T-helper 1 cell (primary cell): ENCODE measurements at places on chromosomes 5 and 9.

DNA sequence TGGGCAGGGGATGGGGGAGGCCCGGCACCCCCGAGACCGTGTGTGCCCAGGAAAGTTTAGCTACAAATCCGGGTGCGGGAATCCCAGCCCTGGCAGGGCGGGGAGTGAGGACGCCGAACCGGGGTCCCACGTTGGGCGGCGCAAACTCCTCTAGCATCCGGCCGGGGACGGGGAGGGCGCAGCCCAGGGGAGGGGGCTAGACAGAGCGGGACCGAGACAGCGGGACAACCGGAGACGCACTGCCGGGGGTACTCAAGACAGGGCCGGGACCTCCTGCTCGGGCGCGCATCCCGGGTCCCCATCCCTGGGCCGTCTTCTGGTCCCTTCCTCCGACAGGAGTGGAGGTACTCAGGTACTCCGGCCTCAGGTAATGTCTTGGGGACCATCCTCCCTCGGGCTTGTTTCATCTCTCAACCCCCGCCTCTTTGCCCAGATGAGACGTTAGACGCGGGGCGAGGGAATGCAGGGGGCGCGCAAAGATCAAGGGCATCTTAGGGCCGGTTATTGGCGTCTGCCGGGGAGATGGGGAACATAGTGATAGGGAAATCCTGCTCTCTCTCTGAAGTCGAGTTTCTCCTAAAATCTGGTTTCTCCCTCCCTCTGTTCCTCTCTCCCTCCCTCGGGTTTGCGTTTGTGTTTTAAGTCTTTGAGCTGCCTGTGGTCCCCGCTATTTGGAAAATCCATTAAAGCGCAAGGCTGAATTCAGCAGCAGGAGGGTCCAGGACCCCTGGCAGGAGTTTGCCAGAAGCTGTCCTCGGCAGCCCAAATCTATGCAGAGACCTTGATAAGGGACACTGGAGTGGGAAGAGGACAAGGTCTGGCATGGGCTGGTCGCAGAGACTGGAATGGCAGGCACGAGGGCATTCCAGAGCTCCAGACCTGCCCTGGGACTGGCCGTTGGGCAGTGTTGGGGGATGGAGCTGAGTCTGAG lies 815 bp downstream of the PDZD2 start:
- no peak for DNase-seq

- no peak for DNase-seq
Observed at GRCh38 chr5:135737701-135738563, 96.5 kb upstream of the SLC25A48 start.

DNA sequence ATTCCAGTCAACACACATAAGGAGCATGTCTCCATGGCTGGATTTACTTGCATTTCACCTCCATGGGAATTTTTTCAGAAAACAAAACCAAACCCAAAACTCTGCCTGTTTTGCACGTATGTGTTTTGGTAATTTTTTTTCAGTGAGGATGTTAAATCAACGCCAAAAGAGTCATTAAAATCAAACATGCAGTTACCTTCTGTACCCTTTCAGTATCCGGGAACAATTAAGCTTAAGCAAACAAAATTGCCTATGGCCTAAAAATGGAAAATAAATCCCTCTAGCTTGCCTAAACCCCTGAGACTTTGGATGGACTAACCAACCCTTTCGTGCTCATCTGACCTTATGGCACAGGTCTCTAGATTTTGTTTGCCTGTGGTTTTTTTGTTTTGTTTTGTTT lies 209.2 kb upstream of the KLF4 start:
- no peak for DNase-seq

GRCh38 chr9:81686614-81687520 lies 2.5 kb downstream of the TLE1 start:
- DNase-seq: no peak

DNA sequence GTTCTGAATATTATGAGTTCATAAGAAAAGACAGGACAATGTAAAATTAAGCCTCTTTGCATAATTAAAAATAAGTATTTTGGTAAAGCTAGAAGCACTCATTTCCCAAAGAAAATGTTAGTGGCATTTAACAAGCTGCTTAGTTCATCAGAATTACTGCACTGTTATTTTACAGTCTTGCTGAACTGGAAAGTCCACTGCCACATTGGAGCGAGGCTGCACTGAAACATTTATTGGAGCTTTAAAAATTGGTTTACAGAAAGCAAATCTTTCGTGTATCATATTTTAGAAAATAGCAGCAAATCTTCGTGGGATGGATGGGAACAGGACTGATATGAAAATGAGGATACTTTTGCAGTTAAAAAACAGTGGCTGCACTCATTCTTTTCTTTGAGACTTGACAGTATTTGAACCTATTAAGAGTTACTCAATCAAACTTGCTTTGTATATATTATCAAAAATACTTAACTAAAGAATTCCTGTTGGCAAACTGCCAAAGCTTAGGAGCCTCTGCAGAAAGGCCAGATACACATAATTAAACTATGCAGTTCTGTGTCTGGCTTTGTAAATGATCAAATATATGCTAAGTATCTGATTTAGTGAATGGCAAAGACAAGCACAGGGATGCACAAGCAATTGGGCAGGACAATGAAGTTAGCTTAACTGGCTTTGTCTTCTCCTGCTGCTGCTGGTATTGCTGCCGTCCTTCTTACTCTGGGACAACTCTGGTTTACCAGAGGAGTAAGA lies 16.5 kb upstream of the FBXL7 start:
- DNase-seq: no peak

DNA sequence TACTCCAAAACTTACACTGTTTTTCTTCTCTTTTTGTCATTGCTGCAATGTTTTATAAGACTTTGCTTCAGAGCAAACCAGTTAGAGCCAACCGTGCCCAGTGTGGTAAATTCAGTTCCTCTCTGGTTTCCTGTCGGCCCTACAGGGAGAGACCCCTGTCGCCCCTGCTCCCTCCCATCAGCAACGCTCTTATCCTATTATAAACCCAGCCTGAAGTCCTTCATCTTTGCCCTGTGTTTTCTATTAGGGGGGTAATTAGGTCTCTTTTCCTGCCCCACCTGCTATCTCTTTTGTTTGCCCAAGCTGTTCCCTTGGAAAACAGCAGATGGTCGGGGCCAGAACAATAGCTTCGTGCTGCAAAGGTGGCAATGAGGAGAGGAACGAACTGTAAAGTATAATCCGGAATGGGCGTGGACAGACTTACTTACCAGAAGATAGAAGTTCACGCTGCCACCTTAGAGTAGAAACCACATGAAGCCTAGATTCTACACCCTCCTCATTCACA lies 21.4 kb upstream of the OTULINL start:
- DNase-seq: peak; percentile 7

DNA sequence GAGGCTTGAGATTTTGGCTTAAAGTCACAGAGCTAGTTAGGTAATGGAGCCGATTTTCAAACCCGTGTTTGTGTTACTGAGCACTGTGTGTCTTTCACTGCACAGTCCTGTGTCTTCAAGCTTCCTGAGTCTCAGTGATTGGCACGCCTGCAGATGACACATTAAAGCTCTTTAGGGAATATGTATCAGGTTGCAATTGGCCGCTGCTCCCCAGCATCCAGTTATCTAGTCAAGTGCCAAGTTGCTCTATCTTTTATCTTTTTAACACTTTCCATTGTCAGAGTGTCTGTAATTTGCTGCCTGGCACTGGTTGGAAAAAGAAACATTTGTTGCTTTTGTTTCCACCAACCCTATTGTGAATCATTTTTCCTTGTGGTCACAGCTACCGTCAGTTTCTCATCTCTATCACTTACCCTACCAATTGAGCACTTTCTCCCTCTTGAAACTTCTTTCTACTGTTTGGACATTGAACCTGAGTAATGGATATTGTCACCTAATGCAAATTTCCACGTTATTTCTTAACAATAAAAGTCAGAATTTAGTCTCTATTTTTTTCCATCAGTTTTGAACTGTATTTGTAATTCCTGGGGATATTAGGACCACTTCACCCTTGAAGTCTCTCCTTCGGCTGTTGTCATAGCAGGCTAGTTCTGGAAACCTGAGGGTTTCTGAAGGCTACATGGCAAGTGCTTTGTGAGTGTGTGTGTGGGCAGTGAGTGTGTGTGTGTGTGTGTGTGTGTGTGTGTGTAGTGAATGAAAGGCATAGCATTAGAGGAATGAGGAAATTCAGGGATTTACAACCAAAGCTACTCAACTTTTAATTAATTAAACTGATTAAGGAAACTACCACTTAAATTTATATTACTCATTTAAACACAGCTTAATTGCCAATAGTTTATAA lies 274.3 kb downstream of the ISL1 start:
- no peak for DNase-seq

GRCh38 chr9:24071091-24071490 lies 245.1 kb upstream of the ELAVL2 start:
- no peak for DNase-seq

GRCh38 chr5:33441241-33442177 lies 744 bp downstream of the TARS1 start:
- DNase-seq: no peak

DNA sequence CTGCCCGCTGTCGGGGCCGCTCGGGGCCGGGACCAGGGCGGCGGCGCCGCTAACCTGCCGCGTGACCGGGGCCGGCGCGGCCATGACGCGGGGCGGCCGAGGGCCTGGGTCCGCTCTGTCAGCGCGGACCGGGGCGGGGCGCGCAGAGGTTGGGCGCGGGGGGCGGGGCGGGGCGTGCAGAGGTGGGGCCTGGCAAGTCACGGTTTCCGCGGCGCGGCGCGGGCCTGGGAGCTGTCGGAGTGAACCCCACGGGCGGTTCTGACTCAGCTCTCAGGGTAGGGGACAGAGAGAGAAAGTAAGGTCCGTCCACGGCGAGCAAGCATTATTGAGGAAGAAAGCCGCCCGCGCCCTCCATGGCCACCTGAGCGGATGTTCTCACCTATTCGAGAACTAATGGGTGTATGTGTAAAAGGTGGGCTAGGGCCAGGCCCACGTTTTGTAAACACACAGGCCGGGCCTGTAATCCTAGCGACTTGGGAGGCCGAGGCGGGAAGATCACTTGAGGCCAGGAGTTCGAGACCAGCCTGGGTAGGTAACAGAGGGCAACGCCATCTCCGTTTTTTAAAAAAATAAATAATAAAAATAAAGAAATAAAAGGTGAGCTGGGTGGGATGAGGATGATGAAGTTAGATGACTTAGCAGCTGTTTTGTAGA lies at the start of gene PRXL2C:
Gene PRXL2C, minus strand, starts transcription at position 120 of the 654 bp plus-strand sequence. Its CDS starts 36 bp downstream, at position 84.
- DNase-seq: peak; percentile 80

GRCh38 chr9:79686381-79687130 lies 114.8 kb downstream of the TLE4 start:
- no peak for DNase-seq

GRCh38 chr9:92483627-92484545 lies 1.6 kb upstream of the ASPN start:
- DNase-seq: no peak

DNA sequence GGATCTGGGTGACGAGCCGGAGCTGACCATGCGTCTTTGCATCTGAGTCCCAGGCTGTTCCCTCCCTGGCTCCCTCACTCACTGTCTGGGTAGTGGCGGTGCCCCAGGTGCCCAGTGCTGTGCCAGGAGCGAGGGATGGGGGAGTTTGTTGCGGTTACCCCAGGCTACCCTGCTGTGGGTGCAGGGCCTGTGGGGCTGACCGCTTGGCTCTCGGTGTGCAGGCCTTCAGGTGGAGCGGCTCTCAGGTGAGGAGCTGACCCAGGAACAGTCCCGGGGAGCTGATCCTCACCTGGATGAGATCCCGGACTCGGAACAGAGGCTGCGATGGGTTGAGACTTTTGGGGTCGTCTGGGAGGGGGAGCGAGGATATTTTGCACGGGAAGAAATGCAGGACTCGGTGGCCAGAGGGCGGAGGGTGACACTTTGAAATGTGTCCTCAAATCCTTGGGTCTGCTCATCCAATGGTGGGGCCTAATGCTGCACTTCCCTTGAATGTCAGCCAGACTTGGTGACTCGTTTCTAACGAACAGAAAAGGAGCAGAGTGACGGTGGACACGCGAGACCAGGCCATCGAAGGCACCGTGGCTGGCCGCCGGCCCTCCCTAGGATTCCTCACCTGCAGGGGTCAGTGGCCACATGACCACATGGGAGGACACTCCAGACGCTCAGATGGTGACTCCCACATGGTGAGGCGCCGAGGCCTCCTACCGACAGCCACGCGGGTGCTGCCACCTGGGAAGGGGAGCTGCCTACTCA lies 104.3 kb upstream of the RAPGEF1 start:
- no peak for DNase-seq

- no peak for DNase-seq
Observed at GRCh38 chr5:87276655-87277054, 9.0 kb downstream of the RASA1 start.

- no peak for DNase-seq
Observed at GRCh38 chr9:15357050-15357653, 50.1 kb upstream of the TTC39B start.
